ENCODE measurements at places on chromosomes 11 and 22. TPM values are rescaled to one million over a fixed set of nuclear protein-coding genes. Genes with fewer than 3 reads are reported as not detected.

- H3K4me3 ChIP-seq = peak overlapping the region; percentile 20
- DNase-seq = no peak
- no peak overlapping the region for H3K27ac ChIP-seq
- H3K36me3 ChIP-seq = no peaks in the 10 kb centered on the region
Measured at GRCh38 chr11:126585388-126585773, 229.9 kb downstream of the ST3GAL4 start.

DNA sequence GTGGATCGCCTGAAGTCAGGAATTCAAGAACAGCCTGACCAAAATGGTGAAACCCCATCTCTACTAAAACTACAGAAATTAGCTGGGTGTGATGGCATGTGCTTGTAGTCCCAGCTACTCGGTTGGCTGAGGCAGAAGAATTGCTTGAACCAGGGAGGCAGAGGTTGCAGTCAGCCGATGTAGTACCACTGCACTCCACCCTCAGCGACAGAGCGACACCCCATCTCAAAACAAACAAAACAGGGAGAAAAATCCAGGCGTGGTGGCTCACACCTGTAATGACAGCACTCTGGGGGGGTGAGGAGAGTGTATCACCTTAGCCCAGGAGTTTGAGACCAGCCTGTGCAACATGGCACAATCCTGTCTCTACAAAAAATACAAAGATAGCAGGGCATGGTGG is 802.3 kb upstream of the ARHGAP42 start:
- no peaks in the 10 kb centered on the region for H3K36me3 ChIP-seq
- no peak overlapping the region for H3K27ac ChIP-seq

DNA sequence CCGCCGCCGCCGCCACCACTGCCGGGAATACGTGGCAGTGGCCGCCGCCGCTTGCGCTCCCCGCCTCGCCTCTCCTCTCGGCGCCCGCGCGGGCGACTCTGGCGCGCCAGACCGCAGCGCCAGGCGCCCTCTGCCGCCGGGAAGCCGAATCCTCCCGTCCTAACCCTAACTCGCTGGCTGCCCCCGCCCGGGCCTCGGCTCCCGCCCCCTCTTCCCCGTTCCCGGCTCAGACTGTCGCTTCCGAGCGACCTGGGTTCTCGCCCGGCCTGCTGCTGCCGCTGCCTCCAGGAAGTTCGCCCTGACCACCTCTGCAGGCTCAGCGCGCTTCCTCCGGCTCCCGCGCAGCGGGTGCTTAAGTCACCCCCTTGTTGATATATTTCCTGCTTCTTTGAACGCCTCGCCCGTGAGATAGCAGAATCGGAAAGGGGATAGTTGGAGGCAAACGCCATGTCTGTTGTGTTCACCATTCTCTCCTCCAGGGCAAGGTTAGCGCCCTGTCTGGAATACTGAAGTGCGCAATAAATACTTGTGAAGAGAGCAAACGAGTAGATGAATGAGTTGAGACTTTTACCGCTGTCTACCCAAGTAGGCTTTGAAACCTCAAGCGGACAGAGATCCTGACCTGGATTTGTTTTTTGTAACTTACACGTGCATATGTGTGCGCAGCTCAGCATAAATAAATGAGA is at the start of gene SMCO4:
TSS of gene SMCO4 (minus strand) at position 100 of the 686 bp plus-strand sequence. CDS start 64,202 bp downstream, outside the sequence.
- peaks cover 5% of the 10 kb centered on the region for H3K4me1 ChIP-seq
- no peaks in the 10 kb centered on the region for H3K27me3 ChIP-seq
- peak; percentile 78 for DNase-seq
- peak within 1 kb of the TSS; percentile 82 for H3K4me3 ChIP-seq
- no peaks in the 10 kb centered on the region for H3K36me3 ChIP-seq

- H3K36me3 ChIP-seq = no peaks in the 10 kb centered on the region
- no peak for DNase-seq
- no peak overlapping the region for H3K27ac ChIP-seq
- no peak overlapping the region for H3K4me3 ChIP-seq
- H3K4me1 ChIP-seq = no peaks in the 10 kb centered on the region
Measured at GRCh38 chr11:70521475-70522308, 123.4 kb downstream of the CTTN start.

DNA sequence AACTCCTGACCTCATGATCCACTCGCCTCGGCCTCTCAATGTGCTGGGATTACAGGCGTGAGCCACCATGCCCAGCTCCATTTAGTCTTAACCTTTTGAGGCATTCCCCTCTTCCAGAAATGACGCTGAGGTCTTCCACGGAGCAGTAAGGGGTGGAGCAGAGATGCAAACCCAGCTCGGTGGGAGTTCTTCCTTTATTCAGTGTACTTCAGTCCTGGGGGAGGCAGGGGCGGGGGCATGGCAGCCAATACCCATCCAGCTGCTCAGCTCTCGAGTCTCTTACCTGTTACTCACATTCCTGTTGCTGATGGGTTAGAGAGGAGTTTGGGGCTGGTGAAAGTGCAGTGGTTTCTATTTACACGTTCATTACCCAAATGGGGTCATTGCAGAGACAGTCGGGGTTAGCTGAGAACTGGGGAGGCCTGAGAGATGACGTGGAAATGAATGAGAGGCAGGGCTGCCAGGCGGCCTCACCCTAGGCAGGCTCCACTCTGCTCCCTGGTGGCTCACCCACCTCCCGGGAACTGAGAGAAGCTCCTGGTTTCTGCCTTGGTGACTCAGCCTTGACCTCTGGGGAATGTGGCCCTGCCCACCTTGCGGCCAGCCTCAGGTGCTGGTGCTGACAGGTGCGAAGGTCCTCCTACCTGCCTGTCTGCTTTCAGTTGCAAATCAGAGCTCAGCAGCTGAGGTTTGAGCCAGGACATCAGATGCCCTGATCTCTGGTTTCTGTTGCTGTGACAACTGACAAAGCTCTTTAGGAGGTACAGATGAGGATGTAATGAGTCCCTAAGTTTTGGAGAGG is 13.4 kb upstream of the ST14 start:
- no peak for DNase-seq
- H3K27me3 ChIP-seq = no peaks in the 10 kb centered on the region
- no peaks in the 10 kb centered on the region for H3K36me3 ChIP-seq
- no peak overlapping the region for H3K27ac ChIP-seq
- H3K4me3 ChIP-seq = no peak overlapping the region

- H3K36me3 ChIP-seq = no peaks in the 10 kb centered on the region
- H3K4me3 ChIP-seq = no peak overlapping the region
- H3K4me1 ChIP-seq = no peaks in the 10 kb centered on the region
- H3K27ac ChIP-seq = no peak overlapping the region
- no peaks in the 10 kb centered on the region for H3K27me3 ChIP-seq
Measured at GRCh38 chr11:13366266-13367026, 88.9 kb downstream of the BMAL1 start.

GRCh38 chr11:13114566-13115379 is 105.7 kb downstream of the RASSF10 start:
- no peak overlapping the region for H3K4me3 ChIP-seq
- no peaks in the 10 kb centered on the region for H3K36me3 ChIP-seq
- no peak for DNase-seq
- no peak overlapping the region for H3K27ac ChIP-seq

- H3K36me3 ChIP-seq = no peaks in the 10 kb centered on the region
- peaks cover 15% of the 10 kb centered on the region for H3K4me1 ChIP-seq
- peak overlapping the region; percentile 64 for H3K27ac ChIP-seq
Measured at GRCh38 chr11:71433648-71434450, 14.3 kb downstream of the DHCR7 start.

DNA sequence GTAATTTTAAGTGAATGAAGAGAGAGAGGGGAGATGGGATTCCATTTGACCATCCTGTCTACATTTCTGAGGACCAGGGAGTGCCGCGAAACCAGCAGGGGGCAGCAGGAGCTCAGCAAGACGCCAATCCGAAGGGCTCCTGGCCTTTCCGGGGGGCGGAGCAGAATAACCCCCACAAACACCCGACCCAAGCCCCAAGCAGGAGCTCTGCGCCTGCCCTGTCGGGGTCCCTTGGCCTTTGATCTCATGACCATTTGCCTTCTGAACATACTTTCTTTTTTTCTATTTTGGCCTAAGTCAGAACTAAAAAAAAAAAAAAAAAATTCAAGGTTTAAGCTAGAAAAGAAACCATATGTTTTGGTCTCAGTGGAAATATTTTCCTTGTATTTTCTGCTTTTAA is 21.9 kb upstream of the SCN2B start:
- H3K27ac ChIP-seq = no peak overlapping the region
- DNase-seq = peak; percentile 66
- no peak overlapping the region for H3K4me3 ChIP-seq
- H3K4me1 ChIP-seq = no peaks in the 10 kb centered on the region
- H3K36me3 ChIP-seq = no peaks in the 10 kb centered on the region

GRCh38 chr22:36756031-36756430 is 19.9 kb downstream of the IFT27 start:
- no peak overlapping the region for H3K27ac ChIP-seq
- peaks cover 3% of the 10 kb centered on the region for H3K4me1 ChIP-seq
- H3K4me3 ChIP-seq = no peak overlapping the region
- no peak for DNase-seq
- H3K27me3 ChIP-seq = no peaks in the 10 kb centered on the region

- H3K27me3 ChIP-seq = no peaks in the 10 kb centered on the region
- no peak overlapping the region for H3K4me3 ChIP-seq
- H3K27ac ChIP-seq = no peak overlapping the region
- H3K36me3 ChIP-seq = no peaks in the 10 kb centered on the region
Measured at GRCh38 chr11:122240638-122241037, 124.6 kb upstream of the BLID start.

DNA sequence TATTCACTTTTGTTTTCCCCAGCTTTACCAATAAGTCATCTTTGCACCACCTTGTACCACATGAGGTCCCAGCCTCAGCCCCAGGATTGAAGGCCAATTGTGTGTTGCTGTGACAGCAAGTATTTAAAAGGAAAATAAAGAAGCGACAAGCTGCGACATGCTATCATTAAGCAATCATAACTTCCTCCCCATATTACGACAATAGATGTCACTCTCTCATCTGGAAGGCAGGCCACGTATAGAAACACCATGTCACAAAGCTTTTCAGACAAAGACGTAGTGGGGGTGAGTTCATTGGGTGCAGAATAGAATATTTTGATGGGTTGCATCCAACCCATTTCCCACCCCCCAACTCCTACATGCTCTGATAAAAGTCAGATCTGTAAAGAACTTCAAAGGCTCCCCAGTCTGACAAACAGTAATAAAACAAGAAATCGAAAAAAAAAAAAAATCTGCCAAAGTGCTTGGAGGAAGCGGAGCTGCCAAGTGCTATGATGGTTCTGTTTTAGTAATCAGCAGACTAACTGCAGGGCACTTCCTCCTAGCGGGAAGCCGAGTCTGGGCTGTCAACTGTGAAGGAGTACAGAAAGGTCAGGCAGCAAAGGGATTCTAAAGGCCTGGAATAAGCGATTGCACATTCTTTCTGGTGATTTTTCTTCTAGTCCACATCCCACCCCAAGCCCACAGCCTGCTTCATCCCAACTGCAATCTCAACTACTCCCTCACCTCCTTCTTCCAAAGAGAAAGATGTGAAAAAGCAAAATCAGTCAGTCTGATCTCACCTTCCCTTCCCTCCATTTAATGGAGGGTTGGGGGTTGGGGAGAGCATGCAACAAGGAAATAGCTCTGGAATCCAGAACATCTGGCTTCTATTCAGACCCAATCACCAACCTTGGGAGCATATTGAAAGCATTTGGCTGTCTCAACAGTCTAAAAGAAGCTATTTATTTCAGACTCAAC is 131.4 kb upstream of the UBASH3B start:
- H3K27me3 ChIP-seq = no peaks in the 10 kb centered on the region
- H3K27ac ChIP-seq = no peak overlapping the region
- H3K4me3 ChIP-seq = no peak overlapping the region

- H3K27ac ChIP-seq = no peak overlapping the region
- no peaks in the 10 kb centered on the region for H3K4me1 ChIP-seq
- H3K36me3 ChIP-seq = no peaks in the 10 kb centered on the region
- DNase-seq = no peak
Measured at GRCh38 chr22:29443452-29443851, 5.1 kb downstream of the RFPL1 start.

- no peak overlapping the region for H3K27ac ChIP-seq
- no peaks in the 10 kb centered on the region for H3K36me3 ChIP-seq
- no peak overlapping the region for H3K4me3 ChIP-seq
- no peaks in the 10 kb centered on the region for H3K4me1 ChIP-seq
Measured at GRCh38 chr22:45587638-45588505, 83.8 kb upstream of the ATXN10 start.

- H3K4me3 ChIP-seq = no peak overlapping the region
- H3K27ac ChIP-seq = no peak overlapping the region
- DNase-seq = peak; percentile 46
- H3K27me3 ChIP-seq = no peaks in the 10 kb centered on the region
- H3K4me1 ChIP-seq = peaks cover 2% of the 10 kb centered on the region
Measured at GRCh38 chr11:58567889-58568512, 7.7 kb downstream of the LPXN start.

- H3K27me3 ChIP-seq = no peaks in the 10 kb centered on the region
- no peaks in the 10 kb centered on the region for H3K4me1 ChIP-seq
- no peaks in the 10 kb centered on the region for H3K36me3 ChIP-seq
- no peak overlapping the region for H3K27ac ChIP-seq
Measured at GRCh38 chr11:93166194-93166593, 31.6 kb downstream of the SLC36A4 start.

DNA sequence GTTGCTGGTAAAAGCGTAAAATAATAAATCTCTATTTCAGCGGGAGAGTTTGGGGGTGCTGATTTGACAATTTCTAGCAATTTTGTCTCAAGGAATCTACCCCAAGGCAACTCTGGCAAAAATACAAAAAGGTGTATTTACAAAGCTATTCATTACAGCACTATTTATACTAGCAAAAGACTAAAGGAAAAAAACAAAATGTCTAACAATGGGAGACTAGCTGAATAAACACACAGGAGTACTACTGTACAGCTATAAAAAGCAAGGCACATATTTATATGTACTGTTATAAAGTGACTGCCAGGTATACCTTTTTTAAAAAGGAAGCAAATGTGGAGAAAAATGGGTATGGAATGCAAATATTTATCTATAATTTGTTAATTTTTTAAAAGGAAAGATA is 32.7 kb downstream of the SLC35F2 start:
- no peaks in the 10 kb centered on the region for H3K27me3 ChIP-seq
- H3K4me1 ChIP-seq = no peaks in the 10 kb centered on the region
- H3K36me3 ChIP-seq = no peaks in the 10 kb centered on the region
- H3K4me3 ChIP-seq = no peak overlapping the region
- H3K27ac ChIP-seq = no peak overlapping the region

- DNase-seq = no peak
- no peaks in the 10 kb centered on the region for H3K36me3 ChIP-seq
- H3K4me3 ChIP-seq = no peak overlapping the region
- no peaks in the 10 kb centered on the region for H3K27me3 ChIP-seq
- no peaks in the 10 kb centered on the region for H3K4me1 ChIP-seq
- no peak overlapping the region for H3K27ac ChIP-seq
Measured at GRCh38 chr11:131894615-131895544, 524.5 kb downstream of the NTM start.

CD44 gene
- total RNA-seq = 22.6 TPM

LRRC32 gene
- total RNA-seq = 29.5 TPM

IGLL1 gene
- total RNA-seq = not detected

IFT27 gene
- total RNA-seq = 29.5 TPM

CD6 gene
- total RNA-seq = 2.2 TPM

DEFB131B gene
- not detected for total RNA-seq

OR52B2 gene
- not detected for total RNA-seq

ARSA gene
- total RNA-seq = 51.6 TPM

OR2D2 gene
- total RNA-seq = not detected

IRF7 gene
- 18.2 TPM for total RNA-seq

MTFP1 gene
- total RNA-seq = 5.7 TPM

GSTT2B gene
- total RNA-seq = 20.9 TPM

IRAG1 gene
- total RNA-seq = 48.5 TPM

TMEM86A gene
- 15.5 TPM for total RNA-seq

RHOD gene
- total RNA-seq = 8.7 TPM

LTO1 gene
- 17.8 TPM for total RNA-seq

SLC22A8 gene
- not detected for total RNA-seq
